ENCODE measurements at places on chromosomes 5 and 9.

- DNase-seq, result no peak
Measured at GRCh38 chr5:142358648-142359047, 33.8 kb upstream of the SPRY4 start.

- no peak for DNase-seq
Measured at GRCh38 chr9:20014168-20014567, 225.3 kb upstream of the SLC24A2 start.

DNA sequence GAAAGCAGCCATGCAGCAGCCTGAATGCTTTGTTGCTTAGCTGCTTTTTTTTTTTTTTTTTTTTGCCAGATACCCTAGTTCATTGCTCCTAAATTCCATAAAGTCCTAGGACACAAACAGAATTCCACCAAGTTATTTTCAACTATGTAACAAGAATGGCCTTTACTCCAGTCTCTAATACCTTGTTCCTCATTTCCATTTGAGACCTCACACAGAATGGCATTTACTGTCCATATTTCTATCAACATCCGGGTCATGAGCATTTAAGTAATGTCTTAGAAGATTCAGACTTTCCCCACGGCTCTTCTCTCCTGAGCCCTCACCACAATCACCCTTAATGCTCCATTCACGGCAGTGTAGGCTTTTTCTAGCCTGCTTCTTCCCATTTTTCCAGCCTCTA, 31.7 kb upstream of the FBXW11 start:
- DNase-seq, result no peak

DNA sequence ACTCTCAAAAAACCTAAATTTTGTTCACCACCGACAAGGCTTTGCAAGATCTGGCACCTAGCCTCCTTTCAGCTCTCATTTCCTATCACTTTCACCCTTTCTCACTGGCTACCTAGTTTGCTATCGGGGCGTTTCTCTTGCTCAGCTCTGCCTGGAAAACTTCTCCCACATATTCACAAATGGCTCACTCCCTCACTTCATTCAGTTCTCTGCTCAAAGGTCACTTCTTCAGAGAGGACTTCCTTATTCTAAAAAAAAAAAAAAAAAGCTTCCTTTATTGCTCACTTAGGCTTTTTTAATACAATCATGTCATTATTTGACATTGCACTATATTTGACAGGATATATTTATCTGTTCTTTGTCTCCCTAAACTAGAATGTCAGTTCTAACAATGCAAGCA, 2.1 kb upstream of the SLC25A46 start:
- no peak for DNase-seq

GRCh38 chr9:116327701-116328405, 174.3 kb downstream of the PAPPA start:
- DNase-seq, result peak; percentile 58

GRCh38 chr5:142478113-142478512, 153.3 kb upstream of the SPRY4 start:
- DNase-seq, result no peak

- no peak for DNase-seq
Measured at GRCh38 chr9:137817236-137818200, 60.1 kb upstream of the CACNA1B start.

DNA sequence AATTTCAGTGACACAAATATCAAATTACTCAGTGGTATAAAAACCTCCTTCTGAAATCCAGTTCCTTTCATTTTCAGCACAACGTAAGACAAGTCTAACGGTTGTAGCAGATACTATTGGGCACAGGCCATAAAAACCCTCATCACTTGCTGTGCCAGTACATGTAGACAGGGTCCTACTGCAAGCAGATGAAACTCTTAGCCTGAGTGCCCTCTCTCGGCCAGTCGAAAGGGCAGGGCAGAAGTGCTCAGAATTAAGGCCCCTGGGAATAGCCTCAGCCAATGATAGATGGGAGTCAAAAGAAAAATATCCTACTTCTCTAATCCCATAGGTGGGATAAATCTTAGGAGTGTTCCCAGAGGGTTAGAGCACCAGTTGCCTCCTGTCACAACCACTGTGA, 168.5 kb upstream of the FER start:
- no peak for DNase-seq

GRCh38 chr5:115329475-115329874, 33.0 kb upstream of the CCDC112 start:
- no peak for DNase-seq

GRCh38 chr5:116237917-116238500, 153.2 kb downstream of the COMMD10 start:
- no peak for DNase-seq
